Small intestine (tissue), 16 donors: ENCODE measurements at places on chromosomes 12 and 14. TPM values are rescaled to one million over a fixed set of nuclear protein-coding genes. Genes with fewer than 3 reads are reported as not detected.

GRCh38 chr12:48925304-48926011 is at the start of gene FKBP11:
FKBP11 (minus strand) TSS chr12:48925492; CDS start chr12:48925428, 64 bp downstream.
- peak; percentile 83 for DNase-seq

DNA sequence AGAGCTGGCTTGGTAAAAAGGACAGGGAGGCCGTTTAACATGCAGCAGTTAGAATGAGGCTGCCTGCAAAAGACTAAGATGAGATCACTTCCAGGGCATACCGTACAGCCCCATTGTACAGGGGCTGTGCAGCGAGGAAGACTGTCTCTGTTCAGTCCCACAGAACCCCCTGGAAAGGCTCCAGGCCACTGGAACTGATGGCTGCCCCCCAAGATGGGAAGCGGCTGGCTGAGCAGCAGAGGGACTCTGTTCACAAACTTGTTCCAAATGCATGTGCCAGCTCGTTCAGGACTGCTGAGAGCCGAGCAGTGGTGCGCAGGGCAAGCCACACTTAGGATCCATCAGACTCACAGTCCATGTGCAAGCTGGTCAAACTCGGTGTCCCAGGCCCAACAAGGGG is 82.9 kb downstream of the CHGA start:
- no peak for DNase-seq

DNA sequence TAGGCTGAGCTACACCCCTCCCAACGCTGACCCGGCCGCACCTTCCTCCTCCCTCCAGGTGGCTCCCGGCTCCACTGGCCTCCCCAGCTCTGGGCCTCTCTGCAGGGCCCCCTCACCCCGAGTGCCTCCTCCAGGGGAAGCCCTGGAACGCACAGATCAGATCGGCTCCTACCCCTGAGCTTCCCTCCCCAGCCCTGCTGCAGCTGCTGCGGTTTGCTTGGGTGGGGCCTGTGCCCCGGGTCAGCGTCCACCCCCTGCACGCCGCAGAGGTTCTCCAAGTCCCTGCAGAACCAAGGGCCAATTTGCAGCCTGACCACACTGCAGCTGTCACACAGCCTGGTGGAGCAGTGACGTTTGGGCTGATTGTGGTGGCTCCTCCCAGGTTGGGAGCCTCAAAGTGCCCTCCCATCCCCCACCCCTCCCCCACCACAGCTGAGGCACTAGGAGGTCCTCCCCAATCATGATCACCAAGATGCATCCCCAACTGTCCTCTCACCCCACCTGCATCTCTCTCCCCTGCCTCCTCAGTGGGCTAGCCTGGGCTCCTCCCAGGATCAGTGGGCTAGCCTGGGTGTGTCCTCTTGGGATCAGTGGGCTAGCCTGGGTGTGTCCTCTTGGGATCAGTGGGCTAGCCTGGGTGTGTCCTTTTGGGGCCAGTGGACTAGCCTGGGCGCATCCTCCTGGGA is 12.8 kb upstream of the FBRSL1 start:
- no peak for DNase-seq

The PDE3A gene
- 79.4 TPM for polyA plus RNA-seq

DNA sequence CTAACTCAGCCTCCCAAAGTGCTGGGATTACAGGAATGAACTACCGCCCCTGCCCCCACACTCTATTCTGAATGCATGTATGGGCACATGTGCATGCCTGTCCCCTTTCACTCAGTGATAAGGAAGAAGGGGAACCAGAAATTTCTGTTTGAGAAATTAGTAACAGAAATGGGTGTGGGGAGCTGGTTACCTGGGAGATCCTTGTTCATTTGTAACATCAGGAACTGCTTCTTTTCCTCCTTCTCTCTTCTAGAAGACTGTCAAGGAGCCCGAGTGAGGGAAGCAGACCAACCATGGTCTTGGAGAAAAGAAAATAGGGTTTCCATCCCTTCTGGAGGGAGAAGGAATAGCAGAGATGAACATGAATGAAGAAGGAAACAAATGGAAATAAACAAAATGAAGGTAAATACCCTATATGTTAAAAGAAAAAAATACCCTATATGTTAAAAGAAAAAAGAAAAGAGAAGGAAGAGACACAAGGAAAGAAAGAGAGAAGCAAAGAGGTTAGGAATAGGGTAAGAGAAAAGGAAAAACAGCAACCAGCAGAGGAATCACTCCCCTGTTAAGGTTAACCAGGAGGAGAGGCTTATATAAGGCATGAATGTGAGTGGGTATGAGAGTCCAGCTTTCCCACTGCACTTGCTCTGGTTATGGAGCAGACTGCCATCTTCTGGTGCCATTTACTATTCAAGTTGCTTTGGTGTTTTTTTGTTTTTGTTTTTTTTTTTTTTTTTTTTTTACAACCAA is 3.3 kb downstream of the PPP1R3E start:
- DNase-seq, result peak; percentile 60
